ENCODE measurements at places on chromosomes 16 and 17.

DNA sequence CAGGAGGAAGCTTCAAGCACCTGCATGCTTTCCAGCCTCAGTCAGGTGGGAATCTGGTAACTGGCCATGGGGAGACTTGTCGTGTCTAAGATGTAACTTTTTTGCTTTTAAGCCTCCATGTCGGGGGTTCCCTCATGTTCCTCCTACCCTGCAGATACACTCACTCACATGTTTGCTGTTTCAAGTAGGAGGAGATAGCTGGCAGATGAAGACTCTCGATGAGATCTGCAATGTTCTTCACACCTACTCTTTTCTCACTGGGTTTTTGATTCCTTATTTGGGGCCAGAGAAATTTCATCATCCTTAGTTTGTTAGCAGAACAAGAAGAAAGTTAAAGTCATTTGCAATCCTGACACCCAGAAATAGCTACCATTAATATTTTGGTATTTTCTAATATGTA is 24.7 kb downstream of the UTP4 start:
- no peak for DNase-seq

GRCh38 chr17:36514856-36515255 is 19.8 kb downstream of the MYO19 start:
- no peak for DNase-seq

DNA sequence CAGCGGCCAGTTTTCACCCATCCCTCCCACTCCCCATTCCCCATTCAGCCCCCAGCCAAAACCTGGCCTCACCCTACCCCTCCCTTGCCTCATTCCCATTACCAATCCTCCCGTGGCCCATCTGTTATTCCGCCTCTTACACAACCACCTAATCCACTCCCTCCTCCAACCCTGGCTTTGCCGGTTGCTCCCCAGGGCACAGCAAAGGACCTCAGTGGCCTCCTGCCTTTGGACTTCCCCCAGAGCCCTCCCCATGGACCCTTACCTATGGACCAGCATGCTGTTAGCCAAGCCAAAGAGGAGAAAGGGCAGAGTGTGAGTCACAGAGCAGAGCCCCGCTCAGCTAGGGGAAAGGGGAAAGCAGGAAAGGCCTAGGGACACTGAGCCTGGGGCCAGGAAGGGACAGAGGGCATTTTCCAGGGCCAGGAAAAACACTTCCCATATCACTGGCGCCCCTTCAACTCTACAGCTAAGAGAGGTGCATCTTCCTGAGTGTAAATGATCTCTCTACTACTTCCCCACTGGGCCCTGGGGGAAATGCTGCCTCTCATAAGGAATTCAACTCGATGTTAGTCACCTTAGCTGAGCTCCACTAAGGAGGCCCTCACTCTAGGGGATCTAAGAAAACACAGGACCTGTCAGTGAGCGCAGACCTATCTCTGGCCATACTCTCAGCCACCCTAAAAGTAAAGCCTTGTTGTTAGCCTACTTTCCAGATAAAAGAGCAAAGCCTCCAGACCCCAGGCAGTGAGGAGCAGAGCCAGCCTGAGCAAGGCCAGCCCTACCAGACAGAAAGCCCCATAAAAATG is 10.6 kb downstream of the PEMT start:
- no peak for DNase-seq

DNA sequence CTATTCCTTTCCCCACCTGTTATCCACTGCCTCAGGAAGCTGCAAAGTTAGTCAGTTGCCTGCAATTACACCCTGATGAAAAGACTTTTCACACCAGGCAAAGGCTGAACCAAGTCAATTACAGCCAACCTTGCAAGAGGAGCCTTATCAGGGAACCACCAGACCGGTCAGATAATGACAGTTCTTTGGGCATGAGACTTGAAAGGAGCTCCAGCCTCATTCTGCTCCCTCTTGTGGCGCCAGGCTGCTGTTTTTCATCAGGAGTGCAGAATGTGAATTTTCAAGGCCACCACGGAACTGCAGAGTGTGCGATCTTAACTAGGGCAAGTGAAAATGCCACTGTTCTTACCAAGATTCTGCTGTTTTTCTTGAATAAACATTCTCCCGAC is 22.5 kb downstream of the DNAI2 start:
- peak; percentile 13 for DNase-seq

DNA sequence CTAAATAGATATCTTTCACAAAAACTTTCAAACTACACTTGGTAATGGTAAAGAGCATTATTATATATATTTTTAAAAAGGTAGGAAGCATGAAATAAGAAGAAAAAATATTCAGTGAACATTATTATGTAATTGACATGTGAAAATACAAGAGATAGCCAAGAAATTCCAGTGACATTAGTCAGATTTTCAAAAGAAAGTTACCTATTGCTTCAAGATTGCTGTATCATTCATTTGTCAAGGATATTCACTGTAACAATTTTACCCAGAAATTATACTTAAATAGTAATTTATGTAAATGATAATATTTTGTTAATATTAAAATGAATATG is 350.2 kb downstream of the KIF2B start:
- DNase-seq, result no peak

DNA sequence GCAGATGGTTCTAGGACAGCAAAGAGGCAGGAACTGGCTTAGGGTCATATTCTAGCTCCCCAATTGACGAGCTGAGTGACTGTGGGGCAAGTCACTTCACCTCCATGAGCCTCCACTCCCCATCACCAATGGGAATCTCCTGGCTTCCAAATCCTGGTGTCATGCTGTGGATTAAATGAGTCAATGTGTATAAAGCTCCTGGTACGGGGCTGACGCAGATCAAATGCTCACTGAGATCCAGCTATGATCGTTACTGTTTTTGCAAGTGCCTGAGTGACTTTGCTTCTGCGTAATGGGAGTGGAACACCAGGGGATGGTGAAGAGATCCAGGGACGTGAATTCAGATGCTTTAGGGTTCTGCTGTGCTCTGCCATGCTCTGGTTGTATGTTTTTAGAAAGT is 2.4 kb downstream of the SEC14L5 start:
- no peak for DNase-seq

- no peak for DNase-seq
Observed at GRCh38 chr16:6949240-6949639, 383.4 kb upstream of the RBFOX1 start.

Measured in RCC 7860 (cell line).